ENCODE measurements at places on chromosomes 7 and 10. TPM values are rescaled to one million over a fixed set of nuclear protein-coding genes. Genes with fewer than 3 reads are reported as not detected.

The PTPRE gene
- total RNA-seq = 5.2 TPM

The PKD1L1 gene
- 0.02 TPM for total RNA-seq

The LEP gene
- not detected for total RNA-seq

The IGFBP1 gene
- total RNA-seq = not detected

The OPALIN gene
- total RNA-seq = not detected

The SNX8 gene
- 27.5 TPM for total RNA-seq

The TUBB8 gene
- not detected for total RNA-seq

The GHITM gene
- 125 TPM for total RNA-seq

The PNLIPRP2 gene
- total RNA-seq = not detected

The DNAH11 gene
- 1.1 TPM for total RNA-seq

The LIPJ gene
- total RNA-seq = not detected

The CLDN4 gene
- 0.08 TPM for total RNA-seq

The FKBP9 gene
- total RNA-seq = 73.5 TPM

The CTAGE6 gene
- total RNA-seq = not detected

The TMEM196 gene
- total RNA-seq = not detected

DNA sequence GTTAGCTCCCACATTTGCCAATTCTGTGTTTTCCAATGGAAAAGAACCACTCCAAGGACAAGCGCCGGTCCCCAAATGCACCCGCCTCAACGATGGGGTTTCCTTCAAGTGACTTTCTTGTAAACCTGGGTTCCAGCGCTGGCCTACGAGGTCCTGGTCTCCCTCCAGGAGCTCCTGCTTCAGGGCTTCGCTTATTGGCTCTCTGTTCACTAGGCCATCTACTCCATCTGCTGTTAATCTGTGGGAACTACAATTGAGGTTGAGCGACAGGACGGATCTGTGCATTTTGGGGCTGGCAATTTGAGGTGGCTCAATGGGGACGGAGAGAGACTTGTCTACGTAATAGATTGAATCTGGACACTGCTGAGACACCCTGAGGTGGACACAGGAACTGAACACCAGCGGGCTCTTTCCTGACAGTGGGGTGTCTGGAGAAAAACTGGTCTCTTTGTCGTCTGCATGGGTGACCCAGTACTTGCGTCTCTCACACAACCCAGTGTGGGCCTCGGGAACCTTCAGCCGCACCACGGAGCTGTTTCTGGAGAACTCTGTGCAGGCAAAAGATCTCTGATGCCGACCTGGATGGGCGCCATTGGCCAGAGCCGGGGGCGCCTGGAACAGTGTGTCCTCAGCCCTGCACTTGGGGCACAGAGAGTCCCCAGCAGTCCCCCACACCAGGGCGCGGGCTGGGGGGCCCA is 115.9 kb upstream of the ADAM12 start:
- DNase-seq = peak; percentile 32

- no peak for DNase-seq
Observed at GRCh38 chr7:1700086-1700485, 30.0 kb downstream of the ELFN1 start.

- no peak for DNase-seq
Observed at GRCh38 chr10:115026746-115027140, 66.4 kb upstream of the ATRNL1 start.

GRCh38 chr7:105876964-105877601 is 684 bp upstream of the ATXN7L1 start:
- peak; percentile 65 for DNase-seq

DNA sequence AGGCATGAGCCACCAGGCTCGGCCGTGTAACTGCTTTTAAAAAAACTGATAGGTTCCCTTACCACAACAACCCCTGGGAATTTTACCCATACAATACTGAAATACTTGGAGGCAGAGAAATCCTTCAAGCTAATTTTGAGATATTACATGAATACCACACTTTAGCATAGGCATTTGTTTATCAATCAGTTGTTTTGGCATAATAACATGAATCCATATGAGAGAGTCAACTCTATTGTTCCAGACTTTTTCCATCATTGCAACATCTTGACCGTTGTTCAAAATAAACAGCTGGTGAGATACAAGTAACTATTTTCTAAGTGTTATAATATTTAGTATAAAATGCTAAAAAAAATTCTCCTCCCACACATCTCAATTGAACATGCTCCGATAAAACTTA is 36.8 kb downstream of the LAMB4 start:
- no peak for DNase-seq

DNA sequence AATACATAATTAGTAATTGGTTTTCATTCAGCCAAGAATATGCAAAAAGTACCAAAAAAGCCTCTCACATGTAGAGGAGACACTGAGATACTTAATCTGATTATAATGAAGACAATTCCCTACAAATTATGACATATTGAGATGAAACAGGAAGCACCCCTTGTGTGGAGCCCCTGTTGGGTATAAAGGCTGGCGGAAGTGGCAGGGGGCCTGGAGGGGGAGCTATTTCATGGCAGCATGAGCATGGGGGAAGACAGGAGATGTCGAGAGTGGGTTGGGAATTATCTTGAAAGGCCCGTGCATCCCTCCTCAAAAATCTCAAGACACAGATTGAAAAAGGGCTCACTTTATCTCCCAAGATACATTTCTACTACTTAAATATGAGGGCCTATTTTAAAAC is 96.9 kb downstream of the PIP4K2A start:
- DNase-seq = no peak

DNA sequence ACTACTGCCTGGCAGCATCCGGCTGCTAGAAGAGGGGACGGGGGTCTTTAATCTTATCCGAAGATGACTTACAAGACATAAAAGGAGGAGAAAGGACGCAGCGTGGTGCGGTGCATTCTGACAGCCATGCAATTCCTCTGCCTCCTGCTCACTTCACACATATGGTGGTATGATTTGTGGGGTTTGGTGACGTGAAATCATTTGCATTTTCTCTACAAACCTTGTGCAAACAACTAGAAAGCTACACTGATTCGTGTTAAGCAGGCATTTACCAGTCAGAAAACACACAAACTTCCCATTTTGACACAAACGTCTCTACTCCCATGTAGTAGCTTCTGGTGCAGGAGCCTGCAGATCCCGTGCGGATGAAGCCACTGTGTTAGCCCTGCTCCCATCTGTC is 6.8 kb upstream of the TCERG1L start:
- DNase-seq = no peak

DNA sequence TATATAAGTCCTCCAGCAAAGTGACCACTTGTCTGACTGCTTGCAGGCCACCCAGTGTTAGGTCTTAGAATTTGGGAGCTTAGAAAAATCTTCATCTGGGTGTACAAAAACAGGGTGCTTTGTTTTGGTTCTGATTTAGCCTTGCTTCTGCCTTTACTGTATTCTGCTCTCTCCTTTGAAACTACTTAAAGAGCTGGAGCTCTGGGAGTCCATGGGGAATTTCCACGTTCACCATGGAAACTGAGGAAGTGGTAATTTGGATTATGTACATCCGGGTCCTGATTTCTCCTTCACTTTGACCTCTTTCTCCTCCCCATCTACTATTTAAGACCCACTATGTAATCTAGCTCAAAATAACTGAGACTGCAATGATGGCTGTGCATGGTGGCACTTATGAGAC is 103.0 kb downstream of the JAZF1 start:
- no peak for DNase-seq

DNA sequence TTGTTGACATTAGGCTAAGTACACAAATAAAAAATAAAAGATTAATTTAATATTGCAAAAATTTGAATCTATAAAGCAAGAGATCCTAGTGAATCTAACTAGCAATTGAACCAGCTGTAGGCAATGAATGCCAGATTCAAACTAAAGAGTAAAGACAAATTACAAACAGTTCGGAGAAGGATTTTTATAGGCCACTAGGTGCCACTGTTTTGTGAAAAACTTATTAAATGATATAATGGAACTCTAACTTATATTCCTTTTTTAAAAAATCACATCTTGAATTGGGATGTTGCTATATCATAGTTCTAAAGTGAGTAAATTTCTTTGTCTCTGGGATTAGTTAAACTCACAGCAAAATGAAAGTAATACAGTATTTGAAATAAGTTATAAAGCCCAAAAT is 39.1 kb upstream of the GNAI1 start:
- no peak for DNase-seq

GRCh38 chr7:2982831-2983230 is 60.8 kb downstream of the CARD11 start:
- no peak for DNase-seq

GRCh38 chr7:94449151-94449725 is 54.5 kb downstream of the COL1A2 start:
- DNase-seq = peak; percentile 27

GRCh38 chr7:98341106-98341505 is 59.6 kb downstream of the BRI3 start:
- DNase-seq = no peak

DNA sequence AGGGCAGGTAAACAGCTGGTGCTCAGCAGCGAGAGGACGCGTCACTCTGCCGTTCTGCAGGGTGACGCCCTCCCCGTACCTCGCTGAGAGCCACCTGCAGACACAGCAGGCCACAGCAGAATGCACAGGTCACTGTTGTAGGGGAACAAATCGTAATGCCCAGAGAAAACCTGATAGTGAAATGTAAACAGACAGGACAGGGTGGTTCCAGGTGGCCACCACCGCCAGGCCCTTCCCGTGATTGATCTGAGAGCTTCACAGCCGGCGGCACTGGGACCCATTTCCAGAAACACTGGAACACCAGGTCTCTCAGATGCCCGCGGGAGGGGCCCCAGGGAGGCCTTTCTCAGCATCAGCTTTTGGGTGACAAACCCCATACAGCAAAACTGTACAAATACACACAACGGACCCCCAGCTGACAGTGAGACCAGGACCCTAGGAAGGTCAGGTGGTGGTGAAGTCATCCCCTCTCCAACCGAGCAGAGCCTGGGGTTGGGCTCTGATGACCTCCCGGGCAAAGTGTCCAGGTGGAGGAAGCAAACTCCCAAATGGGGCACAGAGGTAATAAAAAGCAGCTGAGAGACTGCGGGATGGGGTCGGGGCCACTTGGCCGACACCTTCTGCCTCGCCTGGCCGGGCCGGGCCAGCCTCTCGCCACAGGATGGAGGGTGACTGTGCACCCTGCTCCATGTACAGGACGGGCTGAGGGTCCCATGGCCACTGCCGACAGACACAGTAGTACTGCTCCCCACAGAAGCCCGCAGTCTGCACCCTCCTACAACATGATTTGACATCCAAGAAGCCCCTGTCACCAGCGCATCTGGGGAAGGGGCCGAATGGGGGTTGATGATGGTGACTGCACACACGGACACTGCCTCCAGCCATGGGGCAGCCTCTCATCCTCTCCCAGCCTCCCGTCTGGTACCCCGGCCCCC is 4.6 kb downstream of the BHLHA15 start:
- no peak for DNase-seq

DNA sequence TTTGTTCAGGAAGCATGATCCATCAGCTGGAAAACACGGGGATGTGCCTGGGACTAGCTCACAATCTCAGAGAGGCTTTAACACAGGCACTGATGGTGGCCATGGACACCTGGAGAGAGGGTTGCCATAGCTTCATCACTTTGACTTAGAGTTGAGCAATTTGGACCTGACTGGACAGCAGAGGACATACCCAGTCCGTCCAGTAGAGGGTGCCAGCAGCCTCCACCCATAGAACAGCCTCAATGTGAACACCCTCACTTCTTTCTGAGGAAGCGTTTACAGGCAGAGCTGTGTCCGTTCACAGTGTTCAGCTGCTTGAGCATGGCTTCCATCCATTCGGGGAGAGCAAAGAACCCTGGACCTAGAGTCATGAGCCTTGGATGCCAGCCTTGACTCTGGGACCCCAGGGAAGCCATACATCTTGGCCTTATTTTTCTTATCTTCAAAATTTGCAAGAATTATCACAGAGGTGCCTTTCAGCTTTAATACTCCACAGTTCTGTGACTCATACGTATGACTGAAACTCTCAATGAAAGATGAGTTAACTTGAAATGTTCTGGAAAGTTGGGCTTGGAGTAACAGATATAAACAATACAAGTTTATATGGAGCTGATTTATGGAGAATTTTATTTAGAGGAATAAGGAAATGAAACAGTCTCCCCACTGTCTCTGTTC is 302.9 kb upstream of the PODXL start:
- peak; percentile 94 for DNase-seq

DNA sequence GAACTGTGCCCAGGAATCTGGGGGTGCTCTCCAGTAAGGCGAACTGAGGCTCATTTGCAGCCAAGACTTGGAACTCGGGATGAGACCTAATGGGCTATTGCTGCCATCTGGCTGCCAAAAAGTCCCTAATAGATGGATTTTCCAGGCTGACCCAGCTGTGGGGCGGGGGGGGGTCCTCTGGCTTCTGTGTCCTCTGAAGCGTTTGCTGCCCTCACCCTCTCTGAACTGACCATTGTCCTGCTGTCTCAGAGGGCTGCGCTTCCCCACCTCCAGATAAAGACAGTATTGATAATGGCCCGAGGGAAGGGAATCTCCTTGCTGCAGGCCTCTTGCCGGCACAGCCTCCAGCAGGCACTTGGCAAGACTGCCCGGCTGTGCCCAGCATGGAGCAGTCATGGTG is 46.6 kb downstream of the CLEC2L start:
- DNase-seq = no peak

- no peak for DNase-seq
Observed at GRCh38 chr7:145497911-145498525, 618.6 kb upstream of the CNTNAP2 start.

DNA sequence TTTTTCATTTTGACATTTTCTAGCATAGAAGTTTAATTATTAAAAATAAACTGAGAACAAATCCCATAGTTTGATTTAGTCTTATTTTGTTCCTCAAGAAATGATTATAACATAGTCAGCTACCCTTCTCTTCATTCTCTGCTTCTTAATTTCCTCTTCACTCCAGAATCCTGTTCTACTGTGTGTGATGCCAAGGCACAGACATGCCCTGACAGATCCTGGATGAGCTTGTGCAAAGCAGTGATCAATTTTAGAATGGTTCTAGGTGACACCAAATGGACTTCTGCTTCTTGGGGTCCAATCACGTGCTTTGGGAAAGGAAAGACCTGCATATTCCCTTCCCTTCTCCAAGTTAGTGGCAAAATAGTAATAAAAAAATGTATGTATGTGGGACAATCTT is 665.6 kb downstream of the MAGI2 start:
- DNase-seq = no peak

GRCh38 chr10:21135023-21135931 is 238.2 kb upstream of the NEBL start:
- no peak for DNase-seq

GRCh38 chr7:19117091-19117869 is at the start of gene TWIST1:
TSS of gene TWIST1 (minus strand) at chr7:19117636. CDS start at chr7:19117321, 315 bp downstream.
- DNase-seq = peak; percentile 41

- peak; percentile 60 for DNase-seq
Observed at GRCh38 chr10:24209946-24210491, 1.1 kb downstream of the KIAA1217 start.

DNA sequence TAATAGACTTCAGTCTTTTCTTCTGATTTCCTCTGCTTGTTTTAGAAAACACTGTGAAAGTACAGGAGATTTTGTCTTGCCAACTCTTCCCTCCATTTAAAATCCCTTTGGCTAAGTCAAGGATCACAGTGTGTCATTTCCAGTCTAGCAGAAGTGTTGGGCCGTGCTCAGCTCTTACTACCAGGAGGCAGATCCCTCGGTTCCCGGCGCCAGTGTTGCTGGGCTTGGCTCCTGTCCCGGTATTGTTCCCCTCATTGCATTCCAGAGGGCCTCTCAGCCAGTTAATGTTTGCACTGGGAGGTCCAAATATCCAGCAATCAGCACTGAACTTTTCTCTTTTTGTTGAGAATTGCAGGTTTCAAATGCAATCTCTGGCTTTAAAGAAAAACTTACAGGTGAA is 612.1 kb upstream of the MGMT start:
- peak; percentile 65 for DNase-seq

GRCh38 chr7:138573741-138574140 is 113.7 kb downstream of the TRIM24 start:
- DNase-seq = no peak
